ENCODE measurements at places on chromosomes 4 and X.

GRCh38 chrX:82648062-82648461 lies 860.0 kb upstream of the POU3F4 start:
- no peak for DNase-seq

- DNase-seq = no peak
Measured at GRCh38 chr4:148958317-148958716, 516.1 kb upstream of the NR3C2 start.

DNA sequence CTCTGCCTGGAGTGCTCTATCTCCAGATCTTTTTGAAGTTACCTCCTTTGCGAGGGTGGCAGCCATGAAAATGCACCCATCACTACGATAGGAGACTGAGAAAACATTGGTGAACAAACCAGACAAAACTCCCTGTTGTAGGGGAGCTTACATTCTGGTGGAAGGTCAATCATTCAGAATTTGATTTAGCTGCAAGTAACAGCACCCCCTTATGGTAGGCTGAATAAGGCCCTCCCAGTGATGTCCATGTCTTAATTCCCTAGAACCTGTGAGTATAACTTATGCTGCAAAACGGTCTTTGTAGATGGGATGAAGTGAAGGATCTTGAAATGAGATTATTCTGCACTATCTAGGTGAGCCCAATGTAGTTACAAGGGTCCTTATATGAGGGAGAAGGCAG lies 5.6 kb upstream of the TEC start:
- DNase-seq = no peak

DNA sequence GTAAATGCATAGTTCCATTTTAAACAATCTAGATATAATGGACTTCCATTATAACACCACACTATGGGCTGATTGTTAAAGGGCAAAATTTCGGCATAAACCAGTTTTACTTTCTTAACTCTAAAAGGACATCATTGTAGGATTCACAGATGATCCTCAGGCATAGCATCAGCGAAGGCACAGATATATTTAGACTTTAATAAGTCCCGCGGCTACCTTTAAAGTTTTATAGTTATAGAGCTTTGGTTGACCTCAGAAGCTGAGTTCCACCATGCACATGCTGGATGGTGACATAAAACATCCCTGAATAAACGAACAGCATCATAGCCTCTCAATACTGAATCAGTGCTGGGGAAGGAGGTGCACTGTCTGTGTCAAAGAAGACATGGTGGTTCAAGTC lies 125.0 kb upstream of the PDLIM3 start:
- no peak for DNase-seq

- DNase-seq = no peak
Measured at GRCh38 chr4:8188743-8189550, 10.1 kb upstream of the SH3TC1 start.

- DNase-seq = no peak
Measured at GRCh38 chr4:177079327-177079726, 230.3 kb upstream of the NEIL3 start.

DNA sequence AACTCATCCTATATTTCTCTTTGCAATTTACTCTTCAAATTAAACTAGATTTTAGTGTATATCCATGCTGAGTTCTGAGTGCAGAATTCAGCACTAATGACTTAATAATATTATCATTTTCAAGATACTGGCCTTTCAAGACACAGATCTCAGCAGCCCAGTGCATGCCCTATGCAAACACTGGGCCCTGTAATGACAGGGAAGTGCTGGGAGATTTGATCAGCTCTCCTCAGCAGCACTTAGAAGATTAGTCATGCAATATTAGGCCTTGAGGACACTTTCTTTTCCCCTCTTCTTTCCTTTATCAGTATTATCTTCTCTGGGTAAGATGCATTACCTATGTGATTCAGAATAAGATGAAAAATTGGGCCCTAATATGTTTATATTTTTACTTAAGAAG lies 207.1 kb downstream of the PPP3CA start:
- no peak for DNase-seq

DNA sequence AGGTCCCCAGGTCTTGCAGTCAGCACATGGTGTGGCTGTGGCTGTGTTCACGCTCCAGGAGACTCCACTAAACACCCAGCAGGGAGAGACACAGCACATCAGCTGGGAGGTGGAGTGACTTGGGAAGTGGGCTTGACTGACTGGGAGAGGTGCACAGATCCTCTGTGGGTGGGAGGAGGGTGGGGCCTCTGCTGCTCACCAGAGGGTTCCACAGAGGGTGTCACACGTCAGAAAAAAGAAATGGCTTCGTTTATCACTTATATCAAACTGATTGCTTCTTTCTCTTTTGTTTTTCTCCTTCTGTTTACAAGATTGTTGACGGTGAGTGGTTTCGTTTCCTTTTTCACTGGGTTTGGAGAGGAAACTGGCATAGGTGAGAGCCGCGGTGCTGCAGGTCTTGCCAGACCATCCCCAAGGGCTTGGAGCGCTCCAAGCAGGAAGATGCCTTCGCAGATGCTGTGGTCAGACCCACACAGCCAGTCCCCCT lies 24.8 kb upstream of the FAM193A start:
- no peak for DNase-seq

DNA sequence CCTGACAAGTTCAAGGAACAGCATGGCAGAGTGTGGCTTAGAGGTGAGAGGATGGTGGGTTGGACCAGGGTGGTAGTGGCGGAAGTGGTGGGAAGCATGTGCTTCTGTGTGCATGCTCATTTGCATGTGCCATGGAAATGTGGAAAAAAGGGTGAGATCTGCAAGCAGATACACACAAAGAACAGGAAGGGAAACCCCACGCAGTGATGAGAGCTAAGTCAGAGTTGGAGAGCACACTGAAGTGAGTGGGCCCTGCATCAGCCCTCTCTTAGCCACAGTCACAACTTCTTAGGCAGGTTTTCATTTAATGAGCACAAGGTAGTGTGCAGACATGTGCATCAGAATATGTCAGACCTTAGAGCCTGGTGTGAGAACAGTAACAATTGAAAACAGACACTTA lies 483.8 kb downstream of the AFF2 start:
- no peak for DNase-seq

DNA sequence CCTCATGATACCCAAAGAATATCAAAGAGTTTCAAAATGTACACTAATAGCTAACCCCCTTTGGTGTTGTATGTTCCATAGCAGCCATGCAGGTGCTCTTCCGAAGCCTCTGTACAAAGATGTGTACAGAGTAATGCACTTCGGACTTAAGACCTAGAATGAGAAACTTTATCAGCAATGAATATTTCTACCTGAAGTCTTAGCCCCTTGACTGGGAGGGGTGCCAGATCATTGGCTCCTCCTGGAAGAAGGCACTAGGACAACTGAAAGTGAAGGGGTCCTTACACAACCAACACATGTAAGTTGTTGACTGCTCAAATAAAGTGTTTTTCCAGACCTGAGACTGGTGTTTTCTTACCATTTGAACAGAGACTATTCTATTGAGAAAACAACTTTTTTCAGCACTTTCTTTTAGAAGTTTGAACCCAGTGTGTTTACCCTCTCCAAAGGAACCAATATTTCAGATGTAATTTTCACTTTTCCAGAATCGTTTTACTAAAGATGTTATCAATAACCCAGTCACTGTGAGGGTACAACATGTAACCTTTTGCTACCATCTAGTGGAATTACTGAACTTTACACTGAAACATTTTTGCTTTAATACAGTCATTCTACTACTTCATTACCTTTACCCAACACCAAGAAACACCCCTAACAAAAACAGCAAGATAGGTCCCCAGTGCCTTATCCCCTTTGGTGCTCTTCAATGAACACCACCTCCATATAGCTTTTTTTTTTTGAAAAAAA lies 33.3 kb upstream of the PRDX4 start:
- no peak for DNase-seq

- DNase-seq = no peak
Measured at GRCh38 chr4:70892086-70892769, 9.9 kb upstream of the MOB1B start.

Measured in AG04450 (cell line).